ENCODE measurements at places on chromosomes 3 and 15.

- DNase-seq: no peak
Measured at GRCh38 chr3:151979906-151980305, 106.5 kb downstream of the SUCNR1 start.

DNA sequence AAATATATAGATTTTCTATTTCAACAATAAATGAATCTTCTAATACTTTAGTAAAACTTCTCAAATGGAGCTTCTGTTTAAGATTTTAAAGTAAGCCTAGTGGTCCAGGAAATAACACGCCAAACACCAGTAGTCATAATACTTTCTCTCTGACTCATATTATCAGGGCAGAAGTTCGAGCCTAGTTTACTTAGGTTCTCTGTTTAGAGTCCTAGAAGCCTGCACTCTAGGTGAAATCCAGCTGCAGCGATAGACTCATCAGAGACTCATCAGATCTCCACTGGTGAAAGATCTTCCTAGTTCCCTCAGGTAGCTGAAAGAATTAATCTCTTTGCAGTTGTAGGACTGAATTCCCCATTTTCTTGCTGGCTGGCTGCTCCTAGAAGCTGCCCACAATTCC is 552.5 kb upstream of the ROBO2 start:
- no peak for DNase-seq

- no peak for DNase-seq
Measured at GRCh38 chr3:101591071-101591470, 17.1 kb downstream of the PCNP start.

- DNase-seq: no peak
Measured at GRCh38 chr15:32747921-32748342, 30.1 kb downstream of the GREM1 start.

- DNase-seq: no peak
Measured at GRCh38 chr3:87307805-87308204, 31.4 kb upstream of the POU1F1 start.

DNA sequence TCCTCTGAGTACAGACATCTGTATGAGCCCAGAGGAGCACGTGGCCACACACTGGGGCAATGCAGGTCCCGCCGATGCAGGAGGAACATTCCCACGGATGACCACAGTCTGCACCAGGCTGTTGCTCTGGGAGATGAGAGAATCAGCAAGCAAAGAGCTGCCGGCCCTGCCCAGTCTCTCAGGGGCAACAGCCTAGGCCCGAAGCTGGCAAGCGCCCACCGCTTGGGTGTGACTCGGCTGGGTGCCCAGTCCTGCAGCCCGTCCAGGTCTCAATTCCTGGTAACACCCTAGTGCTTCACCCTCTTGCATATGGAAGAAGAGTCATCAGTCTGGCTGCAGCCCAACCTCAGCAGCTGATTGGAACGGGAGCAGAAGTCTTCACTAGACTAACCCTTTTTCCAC is 153.7 kb upstream of the HES1 start:
- no peak for DNase-seq

GRCh38 chr3:37800022-37800551 is 61.6 kb upstream of the CTDSPL start:
- DNase-seq: no peak

DNA sequence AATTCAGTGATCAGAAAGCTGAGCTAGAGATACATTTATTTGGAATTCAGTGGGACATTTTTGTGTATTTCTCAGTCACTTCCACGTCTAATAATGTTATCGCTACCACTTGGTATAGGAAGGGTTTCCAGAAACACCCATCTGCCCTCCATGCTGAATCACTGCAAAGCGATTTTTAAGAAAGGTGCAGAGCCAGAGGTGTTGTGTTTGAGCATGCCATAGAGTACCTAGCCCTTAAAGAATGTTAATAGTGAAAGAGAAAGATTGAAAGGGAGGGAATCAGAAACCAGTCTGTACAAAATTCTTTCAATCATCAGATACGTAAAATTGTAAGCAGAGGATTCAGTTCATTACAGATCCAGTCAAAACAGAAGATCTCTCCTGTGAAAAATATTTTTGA is 80.1 kb upstream of the ARL6 start:
- no peak for DNase-seq

- DNase-seq: no peak
Measured at GRCh38 chr3:196555295-196555694, 13.1 kb downstream of the WDR53 start.

DNA sequence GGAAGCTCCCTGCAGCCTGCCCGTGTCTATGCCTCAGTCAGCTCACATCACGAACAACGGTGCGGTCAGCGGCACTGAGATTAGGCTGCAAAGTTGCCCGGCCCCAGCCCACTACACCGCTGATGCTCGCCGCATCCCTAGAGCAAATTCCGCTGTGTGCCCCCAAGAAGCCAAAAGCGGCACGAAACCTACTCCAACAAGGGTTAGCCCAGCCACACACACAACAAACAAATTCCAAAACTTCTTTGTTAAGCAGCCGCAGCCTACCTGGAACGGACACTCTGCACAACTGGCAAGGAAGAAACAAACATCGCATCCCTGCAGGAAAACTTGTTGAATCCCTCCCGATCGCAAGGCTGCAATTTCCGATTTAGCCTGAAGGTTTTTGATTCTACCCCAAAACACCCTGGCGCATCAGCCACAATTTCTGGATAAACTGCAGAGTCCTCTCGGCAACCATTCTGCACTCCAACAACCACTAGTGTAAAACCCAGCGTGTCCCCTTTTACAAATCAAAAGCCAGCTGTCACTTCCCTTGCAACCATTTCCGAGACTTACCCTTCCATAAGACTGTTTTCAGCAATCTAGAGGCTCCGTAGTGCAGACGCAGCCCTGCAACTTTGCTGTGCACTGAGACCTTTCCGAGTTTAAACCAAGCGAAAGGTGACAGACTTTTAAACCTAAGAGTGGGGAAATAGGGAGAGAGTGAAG is 449 bp downstream of the ROBO1 start:
- DNase-seq: no peak

- no peak for DNase-seq
Measured at GRCh38 chr3:30281526-30281925, 324.9 kb upstream of the TGFBR2 start.

DNA sequence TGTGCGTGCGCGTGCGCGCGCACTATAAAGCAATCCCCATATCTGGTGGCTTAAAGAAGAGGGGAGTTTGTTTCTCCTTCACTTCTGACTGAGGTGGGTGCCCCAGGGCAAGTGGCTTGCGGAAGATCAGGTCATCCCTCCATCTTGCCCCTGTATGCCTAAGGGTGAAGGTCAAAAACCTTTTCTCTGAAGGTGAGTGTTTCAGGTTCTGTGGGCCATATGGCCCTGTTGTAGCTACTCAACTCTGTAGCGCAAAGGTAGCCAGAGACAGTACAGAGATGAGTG is 5.5 kb downstream of the ABTB1 start:
- no peak for DNase-seq

DNA sequence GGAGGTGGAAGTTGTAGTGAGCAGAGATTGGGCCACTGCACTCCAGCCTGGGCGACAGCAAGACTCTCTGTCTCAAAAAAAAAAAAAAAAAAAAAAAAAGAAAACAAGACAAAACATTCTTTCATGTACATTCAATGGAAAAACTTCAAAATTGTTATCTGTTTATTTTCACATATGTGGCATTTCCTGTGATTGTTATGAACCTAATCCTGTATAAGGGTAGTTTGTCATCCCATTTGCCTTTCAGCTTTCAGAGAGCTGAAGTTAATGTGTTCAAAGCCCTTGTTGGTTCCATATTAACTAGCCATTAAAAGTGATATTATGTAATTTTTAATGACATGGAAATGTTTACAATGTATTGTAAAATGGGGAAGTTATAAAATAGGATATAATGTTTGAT is 17.3 kb upstream of the NCK1 start:
- no peak for DNase-seq

DNA sequence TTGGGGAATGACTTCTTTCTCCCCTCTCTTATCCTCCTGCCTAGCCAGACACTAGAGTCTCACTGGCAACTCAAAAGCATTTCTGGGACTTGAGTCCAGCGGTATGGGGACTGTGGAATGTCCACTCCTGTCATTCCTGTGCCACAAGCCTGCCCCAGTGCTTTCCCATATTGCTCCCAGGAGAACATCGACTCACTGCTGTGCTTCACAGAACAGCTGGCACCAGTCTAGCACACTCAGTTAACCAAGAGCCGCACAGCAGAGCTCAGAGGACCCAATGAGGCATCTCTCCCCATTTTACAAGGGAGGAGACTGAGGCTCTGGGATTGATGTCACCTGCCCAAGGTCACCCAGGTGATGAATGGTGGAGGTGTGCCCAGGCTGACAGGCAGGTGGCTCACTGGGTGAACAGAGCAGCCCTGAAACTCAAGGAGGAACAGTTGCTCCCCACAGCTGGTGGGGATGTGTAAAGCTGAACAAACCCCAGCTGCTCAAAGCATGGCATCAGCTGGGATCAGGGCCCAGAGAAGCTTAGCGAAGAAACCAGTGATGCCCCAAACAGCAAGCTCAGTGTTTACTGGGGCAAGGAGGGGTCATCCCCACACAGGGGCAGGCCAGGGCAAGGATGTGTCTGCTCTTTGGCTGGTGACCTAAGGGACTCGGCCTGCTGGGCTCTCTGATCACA is 35.4 kb upstream of the DUSP7 start:
- no peak for DNase-seq

DNA sequence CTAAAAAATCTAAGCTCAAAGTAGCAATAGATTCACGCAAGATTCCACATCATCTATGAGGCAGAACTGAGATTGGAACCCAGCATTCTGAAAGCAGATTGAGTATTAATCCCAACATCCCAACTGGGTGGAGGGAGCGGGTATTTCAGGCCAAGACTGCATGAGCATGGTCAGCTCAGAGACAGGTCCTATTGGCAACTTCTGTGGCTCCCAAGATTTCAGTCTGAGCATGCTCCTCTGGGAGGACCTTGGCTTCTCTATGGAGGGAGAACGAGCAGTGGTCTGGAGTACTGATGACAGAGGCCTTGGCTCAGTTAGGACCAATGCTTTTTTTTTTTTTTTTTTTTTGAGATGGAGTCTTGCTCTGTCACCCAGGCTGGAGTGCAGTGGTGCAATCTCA is 4.0 kb upstream of the ITGA11 start:
- no peak for DNase-seq

DNA sequence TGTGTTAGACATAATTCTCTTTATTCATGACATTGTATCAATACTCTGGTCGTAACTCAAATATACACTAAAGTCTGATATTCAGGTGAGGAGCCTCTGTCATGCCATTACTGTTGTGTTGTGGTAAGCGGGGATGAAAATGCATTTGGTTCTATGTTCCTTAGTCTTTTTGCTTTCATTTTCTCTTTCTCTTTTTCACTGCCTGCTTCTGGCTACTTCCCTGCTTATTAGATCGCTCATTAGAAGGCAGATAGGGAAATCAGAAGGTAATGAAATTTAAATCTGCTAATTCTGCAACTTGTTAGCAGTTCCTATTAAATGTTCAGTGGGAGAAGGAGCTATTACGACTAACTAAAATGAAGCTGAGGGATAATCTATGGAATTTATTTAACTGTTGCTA is 345.0 kb downstream of the GRM7 start:
- DNase-seq: no peak

- no peak for DNase-seq
Measured at GRCh38 chr3:187183903-187184302, 13.4 kb upstream of the RTP1 start.

- no peak for DNase-seq
Measured at GRCh38 chr3:17032407-17033034, 147.8 kb downstream of the PLCL2 start.

DNA sequence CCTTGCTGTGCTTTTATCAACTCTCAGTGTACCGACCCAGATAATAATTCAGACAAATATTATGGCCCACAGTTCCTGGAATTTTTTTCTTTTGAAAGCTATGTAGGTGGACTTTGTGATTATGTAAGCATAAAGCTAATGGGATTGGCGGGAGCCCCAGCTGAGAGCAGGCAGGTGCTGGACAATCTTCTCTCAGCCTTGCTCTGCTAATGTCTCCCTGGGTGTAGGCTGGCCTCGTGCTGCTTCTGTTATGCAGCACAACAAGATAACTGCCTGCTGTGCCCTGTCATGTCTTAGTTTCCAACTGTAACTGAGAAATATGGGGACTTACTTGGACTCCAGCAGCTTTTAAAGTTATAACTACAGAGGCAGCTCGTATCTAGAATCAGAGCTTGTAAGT is 415.0 kb downstream of the PDCD6IP start:
- DNase-seq: no peak

GRCh38 chr15:96416934-96417759 is 86.6 kb downstream of the NR2F2 start:
- DNase-seq: no peak

- DNase-seq: no peak
Measured at GRCh38 chr3:127325629-127325961, 37.7 kb upstream of the PRR20G start.
